Vagina (tissue), 2 donors: ENCODE measurements at places on chromosomes 6 and 20.

DNA sequence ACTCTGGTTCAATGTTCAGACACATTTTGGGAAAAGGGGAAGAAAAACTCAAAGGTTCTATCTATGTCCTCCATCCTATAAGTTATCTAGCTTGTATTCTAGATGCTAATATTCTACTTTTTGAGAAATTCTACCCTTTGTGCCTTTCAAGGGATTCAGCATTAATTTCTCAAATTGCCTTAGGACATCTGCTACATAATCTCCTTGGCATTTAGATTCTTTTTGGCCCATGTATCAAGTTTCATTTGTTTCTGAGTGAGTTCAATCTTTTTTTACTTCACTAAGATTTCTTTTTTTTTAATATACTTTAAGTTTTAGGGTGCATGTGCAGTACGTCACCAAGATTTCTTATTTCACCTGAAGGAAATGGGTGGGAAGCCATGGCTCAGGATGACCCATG lies 232.7 kb upstream of the TENT5A start:
- DNase-seq: no peak

DNA sequence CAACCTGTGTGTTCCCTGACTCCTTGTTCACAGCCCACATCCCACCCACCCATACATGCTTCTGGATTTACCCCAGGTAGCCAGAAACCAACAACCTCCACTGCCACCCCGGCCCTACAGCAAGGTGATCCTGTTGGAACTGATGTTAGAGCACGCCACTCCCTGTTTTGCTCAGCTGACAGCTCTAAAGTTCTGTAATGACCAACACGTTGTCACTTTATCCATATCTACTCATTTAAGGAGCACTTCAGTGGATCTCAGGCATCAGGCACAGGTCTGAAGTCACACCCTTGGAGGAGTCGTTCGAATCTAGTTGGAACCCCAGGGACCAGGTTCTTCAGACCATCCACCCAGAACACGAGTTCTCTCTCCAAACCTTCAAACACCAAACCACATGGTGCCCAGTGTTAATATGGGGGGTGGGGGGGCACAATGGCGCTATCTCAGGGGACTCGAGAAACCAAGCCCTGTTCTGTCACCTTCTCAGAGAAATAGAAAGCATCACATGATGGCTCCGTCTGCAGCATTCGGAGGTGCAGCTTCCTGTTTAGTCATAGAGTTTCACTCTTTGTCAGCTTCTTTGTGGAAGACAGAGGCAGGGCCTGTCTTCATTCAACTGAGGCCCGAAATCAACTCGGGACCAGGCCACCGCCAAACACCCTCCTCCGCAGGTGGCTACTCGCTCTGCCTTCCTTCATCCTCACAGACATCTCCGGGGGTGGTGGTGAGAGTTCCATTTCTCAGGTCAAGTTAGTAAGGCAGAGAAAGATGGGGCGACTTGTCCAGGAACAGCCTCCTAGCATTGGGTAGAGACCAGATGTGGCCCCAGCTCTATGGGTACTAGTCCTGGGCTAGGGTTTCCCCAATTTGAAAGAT lies 142.2 kb downstream of the NFATC2 start:
- no peak for DNase-seq

GRCh38 chr20:47124181-47124717 lies 229.6 kb downstream of the EYA2 start:
- DNase-seq: no peak

DNA sequence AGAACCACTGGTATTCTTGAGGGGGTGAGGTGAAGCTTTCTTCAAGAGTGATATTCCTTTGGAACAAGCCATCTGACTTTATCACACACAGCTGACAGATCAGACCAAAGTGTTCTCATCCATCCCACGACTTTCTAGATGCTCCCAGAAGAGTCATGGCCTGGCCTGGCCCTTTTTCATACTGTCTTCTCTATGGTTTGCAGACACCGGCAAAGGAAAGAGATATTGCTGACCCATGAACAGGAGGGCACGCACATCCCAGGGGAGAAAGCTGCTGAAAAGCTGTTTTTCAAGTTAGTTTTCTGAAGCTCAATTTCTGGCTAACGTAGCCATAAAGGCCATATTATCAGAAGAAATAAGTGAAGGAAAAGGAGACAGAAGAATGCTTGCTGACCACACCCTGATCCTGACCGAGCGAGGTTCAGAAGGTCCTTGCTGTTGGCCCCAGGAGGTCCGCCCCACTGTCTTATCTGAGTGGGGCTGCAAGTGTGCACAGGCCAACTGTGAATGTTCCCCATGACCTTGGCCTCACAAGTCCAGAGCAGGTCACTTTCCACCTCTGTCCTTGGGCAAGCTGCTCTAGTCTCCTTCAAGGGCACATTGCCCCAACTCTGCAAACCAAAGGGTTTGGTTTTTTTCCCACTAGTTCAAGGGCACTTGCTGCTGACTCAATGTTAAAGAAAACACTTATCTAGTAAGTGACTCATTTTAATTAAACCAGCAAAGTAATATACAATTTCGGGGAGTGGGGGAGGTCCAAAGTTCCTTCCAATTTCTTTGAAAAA lies 2.0 kb downstream of the ACSS1 start:
- no peak for DNase-seq

DNA sequence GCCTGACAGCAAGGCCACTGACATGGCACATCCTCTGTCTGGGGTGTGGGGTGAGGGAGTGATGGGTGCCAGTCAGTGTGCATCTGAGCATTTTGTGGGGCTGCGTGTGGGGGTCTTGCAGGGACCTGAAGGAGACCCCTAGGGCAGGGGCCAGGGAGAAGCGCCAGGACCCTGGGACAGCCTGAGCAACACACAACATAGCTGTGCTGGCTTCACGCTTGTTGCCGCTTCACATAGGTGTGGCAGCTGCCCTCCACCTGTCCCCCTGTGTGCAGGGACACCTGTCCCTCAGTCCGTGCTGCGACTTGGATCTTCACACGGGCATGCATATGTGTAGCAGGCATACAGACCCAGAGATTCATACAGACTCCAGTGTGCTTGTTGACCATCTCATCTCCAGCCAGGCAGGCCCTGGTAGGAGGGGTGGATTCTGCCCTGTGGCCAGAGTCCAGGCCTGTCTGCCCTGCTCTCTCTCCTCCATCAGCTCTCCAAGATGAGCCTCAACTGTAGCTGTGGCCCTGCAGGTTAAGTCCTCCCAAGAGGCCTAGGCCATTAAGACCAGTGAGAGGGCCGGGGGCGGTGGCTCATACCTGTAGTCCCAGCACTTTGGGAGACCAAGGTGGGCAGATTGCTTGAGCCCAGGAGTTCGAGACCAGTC lies 3.2 kb upstream of the NPBWR2 start:
- no peak for DNase-seq

DNA sequence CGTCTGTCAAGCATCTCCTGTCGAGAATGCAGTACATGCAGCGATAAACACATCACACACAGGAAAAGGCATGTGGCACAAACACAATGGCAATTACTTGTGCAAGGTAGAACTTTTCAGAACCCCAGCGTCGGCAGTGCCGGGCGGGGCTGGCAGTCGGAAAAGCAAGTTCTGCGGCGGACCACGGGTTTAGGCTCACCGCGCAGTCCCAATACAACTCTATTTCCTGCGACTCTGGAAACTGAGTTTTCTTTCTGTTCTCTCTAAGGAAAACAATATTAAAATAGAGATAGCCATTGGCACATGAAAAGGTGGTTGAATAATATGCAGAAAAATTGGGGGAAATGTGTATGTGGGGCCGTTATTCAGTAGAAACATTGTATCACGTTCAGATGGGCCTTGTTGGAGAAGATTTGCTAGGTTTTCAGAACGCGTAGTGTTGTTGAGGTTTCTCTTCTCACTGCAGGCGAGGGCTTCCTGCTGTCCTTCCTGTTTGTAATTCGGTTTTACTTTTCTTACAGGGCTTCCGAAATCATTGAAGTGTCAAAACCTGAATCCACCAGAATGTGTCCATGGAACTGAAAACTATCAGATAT lies 369.5 kb downstream of the THBS2 start:
- no peak for DNase-seq

DNA sequence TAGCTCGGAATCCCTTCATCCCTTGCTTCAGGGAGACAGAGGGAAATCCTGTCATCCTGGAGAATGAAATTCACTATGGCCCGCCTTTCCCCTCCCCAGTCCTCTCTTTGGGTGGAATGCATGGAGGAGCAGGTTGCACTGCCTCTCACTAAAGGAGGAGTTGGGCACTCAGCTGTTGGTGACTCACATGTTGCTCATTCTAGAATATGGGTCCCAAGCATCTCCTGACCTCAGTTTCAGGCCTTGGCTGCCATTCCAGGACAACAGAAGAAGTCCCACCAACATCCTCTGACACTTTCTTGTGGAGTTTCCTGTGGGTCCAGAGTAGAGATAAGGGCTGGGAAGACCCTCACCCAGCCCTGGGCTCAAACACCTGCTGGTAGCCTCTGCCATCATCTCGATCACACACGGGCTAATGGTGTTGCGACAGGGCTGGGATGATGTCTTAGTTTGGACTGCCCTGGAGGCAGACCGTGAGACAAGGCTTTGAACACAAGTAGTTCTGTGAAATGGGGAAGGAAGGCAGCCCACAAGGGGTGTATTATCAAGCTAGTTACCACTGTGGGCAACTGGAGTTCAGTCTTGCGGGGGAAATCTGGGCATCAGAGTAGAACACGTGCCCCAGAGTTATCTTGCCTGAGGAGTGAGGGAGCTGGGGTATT lies 52.4 kb upstream of the RNF24 start:
- no peak for DNase-seq

- no peak for DNase-seq
Observed at GRCh38 chr6:42783876-42784642, 2.2 kb downstream of the BICRAL start.

GRCh38 chr6:1764397-1764987 lies 154.8 kb downstream of the FOXC1 start:
- DNase-seq: no peak

DNA sequence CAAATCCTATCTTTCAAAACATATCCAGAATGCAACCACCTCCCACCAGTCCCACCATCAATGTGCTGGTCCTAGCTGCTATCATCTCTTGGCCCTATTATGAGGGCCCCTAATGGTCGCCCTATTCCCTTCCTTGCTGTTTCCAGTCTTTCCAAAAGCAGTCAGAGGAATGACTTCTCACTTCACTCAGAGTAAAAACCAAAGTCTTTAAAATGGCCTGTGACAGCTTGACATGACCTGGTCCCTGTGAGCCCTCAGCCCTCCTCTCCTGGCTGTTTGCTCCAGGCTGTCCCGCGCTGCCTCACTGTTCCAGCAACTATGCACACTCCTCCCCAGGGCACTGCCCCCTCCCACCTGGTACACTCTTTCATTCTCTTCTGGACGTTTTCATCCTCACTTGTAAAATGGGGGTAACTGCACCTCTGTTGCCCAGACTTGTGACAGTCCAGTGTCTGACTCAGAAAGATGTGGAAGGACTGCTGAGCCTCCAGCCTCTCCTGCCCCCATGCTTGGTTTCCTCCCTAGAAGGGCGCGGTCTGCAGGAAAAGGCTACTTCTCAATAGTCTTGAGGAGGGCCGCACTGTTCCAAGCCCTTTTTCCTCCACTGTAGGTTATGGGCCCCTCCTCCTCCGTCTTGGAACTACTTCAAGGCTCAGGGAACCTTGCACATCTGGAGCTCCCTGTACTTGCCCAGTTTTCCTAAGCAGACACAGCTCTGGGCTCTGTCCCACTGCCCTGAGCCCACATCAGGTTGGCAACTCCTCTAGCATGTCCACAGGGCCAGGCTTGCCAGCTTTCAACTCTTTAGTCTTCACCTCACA lies 64.7 kb downstream of the MYH7B start:
- no peak for DNase-seq

DNA sequence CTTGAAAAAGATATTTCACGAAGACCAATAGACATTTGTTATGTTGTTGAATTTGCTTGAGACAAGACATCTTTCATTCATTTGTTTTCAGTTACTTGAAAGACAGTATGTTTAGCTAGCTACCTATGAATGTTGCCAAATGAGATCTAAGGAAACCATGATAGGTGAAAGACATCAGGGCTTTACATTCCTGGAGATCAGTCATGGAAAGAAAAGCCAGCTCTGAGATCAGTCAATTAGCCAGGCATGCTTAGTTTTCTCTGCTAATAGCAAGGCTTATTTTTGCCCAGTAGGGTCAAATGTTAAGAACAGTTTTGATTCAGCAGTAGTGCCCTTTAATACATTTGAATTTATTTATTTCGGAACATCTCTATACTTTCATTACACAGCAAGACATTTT lies 116.5 kb upstream of the EDN1 start:
- no peak for DNase-seq

DNA sequence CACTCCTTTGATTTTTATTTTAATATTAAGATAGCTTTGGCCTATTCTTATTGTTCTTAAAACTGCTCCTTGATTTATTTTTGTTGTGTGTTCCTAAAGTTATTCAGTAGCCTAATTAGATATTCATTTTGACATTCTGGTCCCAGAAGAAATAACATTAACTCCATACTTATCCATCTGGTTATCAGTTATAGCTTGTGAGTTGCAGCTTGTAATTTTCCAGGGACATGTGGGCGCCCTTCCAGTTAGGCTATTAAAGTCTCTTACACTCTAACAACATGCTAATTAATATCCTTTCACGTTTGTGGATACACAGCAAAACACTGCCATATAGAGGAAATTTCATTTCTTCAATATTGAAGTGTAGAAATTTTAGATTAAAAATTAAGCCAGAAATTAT lies 987.5 kb downstream of the HACE1 start:
- DNase-seq: no peak

DNA sequence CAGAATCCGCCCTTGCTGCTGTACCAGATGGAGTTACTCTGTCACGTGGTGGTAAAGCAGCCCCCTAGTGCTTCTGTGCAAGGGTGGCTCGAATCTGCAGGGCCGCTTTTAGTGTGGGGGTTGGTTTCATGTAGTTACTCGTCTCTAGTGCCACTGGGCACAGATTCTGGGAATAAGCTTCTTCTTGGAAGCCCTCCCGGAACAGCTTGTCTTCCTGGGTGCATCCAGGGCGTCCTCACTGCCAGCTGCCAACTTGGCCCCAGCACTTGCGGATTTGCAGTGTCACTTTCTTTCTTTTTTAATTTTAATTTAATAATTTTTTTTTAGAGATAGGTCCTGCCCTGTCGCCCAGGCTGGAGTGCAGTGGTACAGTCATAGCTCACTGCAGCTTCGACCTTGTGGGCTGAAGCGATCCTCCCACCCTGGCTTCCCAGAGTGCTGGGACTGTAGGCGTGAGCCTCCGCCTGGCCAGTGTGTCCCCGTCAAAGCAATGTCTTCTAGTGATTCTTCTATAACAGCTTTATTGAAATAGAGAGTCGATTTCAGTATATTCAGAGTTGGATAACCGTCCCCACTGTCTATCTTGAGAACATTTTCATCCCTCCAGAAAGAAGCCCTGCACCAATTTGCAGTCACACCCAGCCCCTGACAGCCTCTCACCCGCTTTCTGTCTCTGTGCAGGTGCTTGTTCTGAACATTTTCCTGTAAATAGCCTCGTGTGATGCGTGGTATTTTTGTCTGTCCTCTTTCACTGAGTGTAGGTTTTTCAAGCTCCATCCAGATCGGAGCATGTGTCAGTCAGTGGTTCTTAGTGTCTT lies 25.9 kb downstream of the PYGB start:
- no peak for DNase-seq

- no peak for DNase-seq
Observed at GRCh38 chr6:38354037-38354381, 285.7 kb downstream of the BTBD9 start.

- no peak for DNase-seq
Observed at GRCh38 chr6:6910734-6911295, 196.9 kb upstream of the RREB1 start.
